NCI-H2081 (cell line): ENCODE measurements at places on chromosomes 16 and 17.

GRCh38 chr17:41383690-41384089 lies 1.6 kb upstream of the KRT34 start:
- DNase-seq = no peak

DNA sequence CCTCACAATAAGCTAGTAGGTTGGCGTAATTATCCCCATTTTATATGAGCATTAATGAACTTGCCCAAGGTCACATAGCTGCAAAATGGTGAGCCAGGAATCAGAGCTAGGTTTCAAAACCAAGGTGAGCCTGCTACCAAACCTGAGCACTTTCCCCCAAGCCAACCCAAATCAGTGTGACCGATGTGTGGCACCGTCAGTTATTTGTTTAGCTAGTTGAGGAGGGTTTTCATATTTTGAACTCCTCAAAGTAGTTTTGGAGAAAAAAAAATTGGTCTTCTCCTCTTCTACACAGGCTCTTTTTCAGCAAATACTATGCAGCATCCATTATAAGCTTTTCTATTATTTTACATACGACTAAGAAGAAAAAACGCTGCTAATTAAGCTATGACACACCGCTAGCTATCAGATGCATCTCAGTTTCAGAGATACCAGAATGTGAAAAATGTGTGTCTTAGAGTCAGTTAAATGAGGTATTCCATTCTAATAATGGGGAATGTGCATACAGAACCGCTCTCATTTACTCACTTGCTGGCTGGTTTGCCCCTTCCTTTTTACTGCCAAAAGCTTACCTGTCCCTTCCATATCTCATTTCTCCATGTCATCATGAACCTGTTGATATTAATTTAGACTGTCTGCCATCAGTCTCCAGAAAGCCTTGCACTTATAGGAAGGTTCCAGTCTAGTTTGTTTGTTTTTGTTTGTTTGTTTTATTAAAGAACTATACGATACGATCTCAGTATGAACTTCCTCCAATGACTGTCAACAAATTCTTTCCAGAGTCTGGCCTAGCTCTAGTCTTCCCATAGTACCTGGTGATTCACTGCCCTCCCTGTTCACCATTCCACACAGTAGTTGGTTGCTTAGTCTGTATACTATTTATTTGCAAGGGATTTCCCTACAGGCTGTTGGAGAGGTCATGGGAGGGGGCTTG lies 2.2 kb upstream of the TBX4 start:
- DNase-seq = no peak

GRCh38 chr16:81740169-81740568 lies 38.9 kb upstream of the PLCG2 start:
- DNase-seq = no peak

DNA sequence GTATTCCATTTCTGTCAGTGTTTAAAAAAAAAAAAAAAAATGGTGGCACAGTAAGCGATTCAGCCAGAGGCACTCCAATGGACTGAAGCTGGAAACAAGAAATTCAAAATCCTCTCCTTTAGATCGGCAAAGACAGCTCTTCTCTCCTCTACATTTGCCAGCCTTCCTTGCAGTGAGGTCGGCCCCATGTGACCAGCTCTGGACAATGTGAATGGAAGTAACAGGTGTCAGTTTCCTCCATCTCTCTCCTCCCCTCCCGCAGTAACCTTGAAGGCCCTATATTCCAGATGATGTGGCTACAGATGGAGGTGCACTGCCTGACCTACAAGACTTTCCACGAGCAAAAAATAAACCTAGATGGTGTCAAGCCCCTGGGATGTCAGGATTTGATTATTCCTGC lies 15.0 kb downstream of the CUEDC1 start:
- DNase-seq = peak; percentile 67

DNA sequence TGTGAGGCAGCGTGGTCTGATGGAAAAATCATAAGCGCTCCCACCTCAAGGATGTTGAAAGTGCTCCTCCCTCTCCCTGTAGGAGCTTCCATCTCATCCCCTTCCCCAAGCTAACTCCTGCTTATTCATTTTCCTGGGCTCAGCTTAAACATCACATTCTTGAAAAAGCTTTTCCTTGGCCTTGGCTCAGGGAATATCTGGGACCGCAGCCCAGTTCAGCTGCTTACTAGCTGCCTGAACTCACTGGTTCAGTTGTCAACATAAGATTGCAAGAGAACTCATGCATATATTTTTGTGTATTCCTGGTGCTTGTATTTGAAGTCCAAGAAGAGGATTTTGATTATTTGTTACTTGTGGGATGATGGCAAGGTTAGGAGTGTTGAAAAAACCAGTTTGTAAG lies 91.5 kb downstream of the UTP18 start:
- DNase-seq = no peak

- DNase-seq = no peak
These were observed 34.0 kb downstream of the ITGB3 start for GRCh38 chr17:47287639-47288038.

DNA sequence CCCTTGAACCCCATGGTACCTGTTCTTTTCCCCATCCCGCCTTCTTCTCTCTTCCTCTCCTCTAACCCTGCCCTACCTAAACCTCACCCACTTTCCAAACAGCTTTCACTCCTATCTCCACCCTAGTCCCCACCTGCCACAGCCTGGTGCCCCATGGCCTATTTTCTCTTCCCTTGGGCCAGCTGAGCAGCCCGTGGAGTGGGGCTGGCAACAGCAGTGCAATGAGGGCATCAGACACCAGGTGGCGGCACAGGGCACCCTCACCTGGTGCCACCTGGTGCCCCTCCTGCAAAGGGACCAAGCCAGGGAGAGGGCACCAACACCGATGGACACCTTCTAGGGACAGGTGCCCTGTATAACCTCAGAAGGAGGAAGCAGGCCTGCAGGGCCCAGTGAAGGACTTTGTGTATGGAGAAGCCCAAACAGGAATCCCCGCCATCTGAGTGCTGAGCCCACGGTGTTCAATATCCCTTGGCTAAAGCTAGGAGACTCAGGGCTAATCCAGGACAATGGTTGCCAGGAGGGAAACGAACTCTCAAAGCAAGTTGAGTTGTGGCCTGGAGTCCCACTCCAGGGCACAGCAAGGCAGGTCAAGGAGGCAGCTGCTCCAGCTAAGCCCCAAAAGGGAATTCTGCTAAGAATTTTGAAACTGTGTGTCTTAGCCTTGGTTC lies 4.0 kb upstream of the ABCC3 start:
- peak; percentile 60 for DNase-seq

GRCh38 chr16:81429045-81429521 lies 15.5 kb upstream of the CMIP start:
- no peak for DNase-seq

DNA sequence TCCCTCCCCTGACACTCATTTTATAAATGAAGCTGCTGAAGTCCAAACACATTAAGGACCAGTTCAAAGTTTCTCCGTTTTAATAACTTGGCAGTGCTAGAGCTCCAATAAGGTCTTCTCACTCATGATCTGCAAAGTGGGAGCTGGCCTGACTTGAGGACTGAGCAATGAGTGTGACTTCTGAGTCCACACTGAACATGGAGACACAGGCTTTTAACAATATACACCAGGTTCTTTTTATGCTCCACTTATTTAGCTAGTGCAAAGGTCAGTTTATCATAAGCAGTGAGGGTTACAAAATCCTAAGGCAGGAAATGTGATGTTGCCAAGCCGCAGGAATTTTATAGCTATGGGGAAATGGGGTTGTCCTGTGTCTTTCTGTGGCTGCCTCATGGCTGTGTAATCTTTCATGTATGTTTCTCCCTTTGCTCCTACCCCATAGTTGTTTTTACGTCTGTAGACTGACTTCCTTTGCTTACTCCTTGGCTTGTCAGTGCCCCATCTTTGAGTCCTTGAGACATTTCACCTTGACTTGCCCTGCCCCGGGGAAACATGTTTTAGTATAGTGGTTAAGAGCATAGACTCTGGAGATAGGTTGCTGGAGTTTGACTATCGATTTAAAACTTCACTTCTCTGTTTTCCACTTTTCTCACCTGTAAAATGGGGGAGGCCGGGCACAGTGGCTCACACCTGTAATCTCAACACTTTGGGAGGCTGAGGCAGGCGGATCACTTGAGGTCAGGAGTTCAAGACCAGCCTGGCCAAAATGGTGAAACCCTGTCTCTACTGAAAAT lies 12.2 kb upstream of the MMD start:
- no peak for DNase-seq

DNA sequence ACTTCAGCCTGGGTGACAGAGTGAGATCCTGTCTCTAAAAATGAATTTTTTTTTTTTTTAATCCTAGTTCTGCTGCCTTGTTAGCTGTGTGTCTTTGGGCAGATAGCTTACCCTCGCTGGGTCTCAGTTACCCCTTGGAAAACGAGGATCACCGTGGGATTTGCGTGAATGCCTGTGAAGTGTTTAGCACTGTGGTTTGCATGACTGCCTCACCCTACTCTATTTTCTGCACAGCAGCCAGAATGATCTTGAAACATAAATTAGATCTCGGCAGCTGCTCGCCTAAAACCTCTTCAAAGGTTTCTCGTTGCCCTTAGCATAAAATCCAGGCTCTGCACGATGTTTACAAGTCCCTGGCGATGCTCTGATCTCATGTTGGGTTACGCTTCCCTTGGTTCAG lies 71.2 kb upstream of the GRIN2A start:
- no peak for DNase-seq

GRCh38 chr17:74345433-74346241 lies 16.0 kb downstream of the BTBD17 start:
- DNase-seq = no peak

DNA sequence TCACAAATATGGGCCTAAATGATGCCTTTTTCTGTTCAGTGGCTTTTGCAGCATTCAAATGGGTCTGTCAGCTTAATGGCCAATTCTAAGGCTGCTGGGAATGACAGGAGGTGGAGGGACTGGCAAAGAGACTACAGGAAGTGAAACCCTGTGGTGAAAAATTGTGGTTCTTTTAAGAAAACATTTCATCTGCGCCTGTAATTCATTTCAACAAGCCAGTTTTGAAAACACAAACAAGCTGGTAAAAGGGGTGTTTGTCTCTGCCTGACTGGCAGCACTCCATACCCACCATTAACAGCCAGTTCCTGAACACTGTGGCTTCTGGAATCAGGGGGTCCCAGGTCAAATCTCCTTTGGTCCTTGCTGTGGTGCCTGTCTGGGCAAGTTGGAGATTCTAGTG lies 3.6 kb upstream of the KDM8 start:
- no peak for DNase-seq

DNA sequence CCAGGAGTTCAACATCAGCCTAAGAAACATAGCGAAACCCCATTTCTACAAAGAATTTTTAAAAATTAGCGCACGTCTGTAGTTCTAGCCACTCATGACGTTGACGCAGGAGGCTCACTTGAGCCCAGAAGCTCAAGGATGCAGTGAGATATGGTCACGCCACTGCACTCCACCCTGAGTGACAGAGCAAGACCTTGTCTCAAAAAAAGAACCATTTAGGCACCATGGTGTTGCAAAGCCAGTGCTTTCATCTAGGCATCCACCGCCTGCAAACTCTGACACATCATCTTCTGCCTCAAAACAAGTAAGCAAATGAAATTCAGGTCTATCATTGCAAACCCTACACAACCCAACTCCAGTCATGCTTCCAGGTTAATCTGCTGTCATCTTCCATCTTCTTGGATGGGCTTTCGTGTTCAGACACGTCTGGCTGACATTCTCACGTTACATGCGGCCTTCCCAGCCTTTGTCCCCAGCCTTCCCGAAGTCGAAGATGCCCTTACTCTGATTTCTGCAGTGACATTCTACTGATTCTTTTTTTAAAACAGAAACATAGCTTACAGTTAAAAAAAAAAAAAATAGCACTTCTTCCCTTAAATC lies 8.9 kb downstream of the ANKRD11 start:
- no peak for DNase-seq

GRCh38 chr16:50802000-50802399 lies 60.1 kb downstream of the CYLD start:
- DNase-seq = no peak
